ENCODE measurements at places on chromosomes 4 and X.

- DNase-seq = no peak
Measured at GRCh38 chr4:125961626-125962025, 646.9 kb downstream of the FAT4 start.

DNA sequence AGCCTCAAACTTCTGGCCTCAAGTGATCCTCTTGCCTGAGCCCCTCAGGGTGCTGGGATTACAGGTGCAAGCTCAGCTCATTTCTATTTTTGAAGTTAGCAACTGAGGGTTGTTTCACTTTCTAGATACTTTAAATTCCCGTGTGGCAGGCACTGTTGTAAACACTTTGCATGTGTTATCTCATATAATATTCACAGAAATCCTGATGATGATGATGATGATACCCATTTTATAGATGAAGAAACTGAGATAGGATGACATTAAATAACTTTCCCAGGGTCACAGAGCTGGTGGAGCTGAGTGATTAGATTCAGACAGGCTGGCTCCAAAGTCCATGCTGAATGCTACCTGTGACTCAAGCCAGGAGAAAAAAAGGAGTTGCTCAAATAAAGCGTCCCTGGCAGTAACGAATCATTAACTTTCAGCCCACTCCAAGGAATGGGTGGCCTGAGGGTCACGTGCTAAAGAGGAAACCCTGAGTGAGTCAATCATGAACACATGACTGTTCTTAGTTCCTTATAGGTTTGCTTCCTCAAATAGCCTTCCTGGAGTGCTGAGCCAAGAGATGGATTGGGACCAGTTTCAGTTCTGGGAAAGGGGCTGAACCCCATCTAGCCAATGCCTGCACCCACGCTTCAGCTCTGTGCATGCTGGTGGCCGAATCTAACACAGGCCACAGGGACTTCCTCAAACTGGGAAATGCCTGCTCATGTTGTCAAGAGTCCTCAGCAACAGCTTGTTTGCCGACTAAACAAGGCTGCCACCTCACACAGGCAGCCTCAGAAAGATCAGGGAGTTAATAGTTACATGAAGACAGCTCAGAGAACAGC is 52.8 kb downstream of the RBM47 start:
- no peak for DNase-seq

GRCh38 chr4:70724463-70724862 is 2.7 kb downstream of the RUFY3 start:
- no peak for DNase-seq

- DNase-seq = no peak
Measured at GRCh38 chr4:155679343-155679742, 12.7 kb downstream of the GUCY1A1 start.

- no peak for DNase-seq
Measured at GRCh38 chr4:72302981-72303704, 265.9 kb downstream of the ADAMTS3 start.

GRCh38 chrX:44162964-44163475 is 180.5 kb downstream of the EFHC2 start:
- DNase-seq = no peak

- no peak for DNase-seq
Measured at GRCh38 chr4:128076464-128076863, 15.4 kb downstream of the LARP1B start.

Data from stimulated activated CD8-positive, alpha-beta memory T cell treated with anti-CD3 and anti-CD28 coated beads, Interleukin-4, amount 100 ng/mL, for 4 hours (primary cell).